Activated CD4-positive, alpha-beta T cell treated with anti-CD3 and anti-CD28 coated beads, Interleukin-2, amount 10 ng/mL, durations not matched to agents 24 days and 14 days (primary cell): ENCODE measurements at places on chromosomes 5 and 9. TPM values are rescaled to one million over a fixed set of nuclear protein-coding genes. Genes with fewer than 3 reads are reported as not detected.

The RXRA gene
- total RNA-seq = 4.0 and 4.8 TPM in 2 replicates

The MRPL22 gene
- total RNA-seq = 83.8 and 89.6 TPM in 2 replicates

The SLC6A3 gene
- not detected in 2 replicates for total RNA-seq

The LCP2 gene
- 278 and 283 TPM in 2 replicates for total RNA-seq

The TMEM171 gene
- not detected in 2 replicates for total RNA-seq

The SHC3 gene
- total RNA-seq = not detected in 2 replicates

The SQSTM1 gene
- 177 and 183 TPM in 2 replicates for total RNA-seq

The PCDHGB4 gene
- 0.21 TPM in 2 replicates for total RNA-seq

The SCGB3A1 gene
- total RNA-seq = not detected in 2 replicates

The IL13 gene
- total RNA-seq = 231 and 239 TPM in 2 replicates

The CNTFR gene
- not detected in 2 replicates for total RNA-seq

The PTPRD gene
- total RNA-seq = not detected in 2 replicates

The MSMP gene
- total RNA-seq = 0.88 TPM in 1 of 2 replicates, not detected in the other

The CFAP77 gene
- not detected in 2 replicates for total RNA-seq

The GDA gene
- total RNA-seq = not detected in 2 replicates

The PCDHA3 gene
- not detected in 2 replicates for total RNA-seq

The DOCK8 gene
- total RNA-seq = 121 TPM in 2 replicates

The POLR1E gene
- total RNA-seq = 60.0 and 64.0 TPM in 2 replicates

The SLC4A9 gene
- total RNA-seq = not detected in 2 replicates

The PDE8B gene
- total RNA-seq = 0.17 and 0.19 TPM in 2 replicates

The MEGF10 gene
- total RNA-seq = not detected in 2 replicates
